Stimulated activated CD8-positive, alpha-beta memory T cell treated with anti-CD3 and anti-CD28 coated beads, Interleukin-7, amount 100 ng/mL, for 4 hours (primary cell): ENCODE measurements at places on chromosomes 2 and 18.

GRCh38 chr2:223368481-223368880 lies 233.7 kb downstream of the SCG2 start:
- DNase-seq: no peak

DNA sequence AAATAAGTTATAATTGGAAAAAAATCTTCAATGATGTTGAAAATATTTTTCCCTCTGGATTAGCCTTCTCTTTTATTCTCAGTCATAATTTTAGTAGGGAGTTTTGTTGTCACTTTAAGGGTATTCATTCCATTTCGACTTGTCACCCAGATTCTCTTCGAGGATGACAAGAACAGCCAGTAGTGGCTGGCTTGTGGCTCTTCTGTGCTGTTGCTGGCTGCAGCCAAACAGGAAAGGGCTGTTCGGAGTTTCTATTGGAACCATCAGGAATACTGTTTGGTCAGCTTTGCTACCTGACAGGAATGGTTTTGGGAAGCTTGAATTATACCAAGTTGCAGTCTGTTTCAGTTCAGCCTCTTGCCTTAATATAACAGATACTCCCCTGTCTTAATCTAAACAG lies 41.6 kb downstream of the MGAT5 start:
- no peak for DNase-seq

DNA sequence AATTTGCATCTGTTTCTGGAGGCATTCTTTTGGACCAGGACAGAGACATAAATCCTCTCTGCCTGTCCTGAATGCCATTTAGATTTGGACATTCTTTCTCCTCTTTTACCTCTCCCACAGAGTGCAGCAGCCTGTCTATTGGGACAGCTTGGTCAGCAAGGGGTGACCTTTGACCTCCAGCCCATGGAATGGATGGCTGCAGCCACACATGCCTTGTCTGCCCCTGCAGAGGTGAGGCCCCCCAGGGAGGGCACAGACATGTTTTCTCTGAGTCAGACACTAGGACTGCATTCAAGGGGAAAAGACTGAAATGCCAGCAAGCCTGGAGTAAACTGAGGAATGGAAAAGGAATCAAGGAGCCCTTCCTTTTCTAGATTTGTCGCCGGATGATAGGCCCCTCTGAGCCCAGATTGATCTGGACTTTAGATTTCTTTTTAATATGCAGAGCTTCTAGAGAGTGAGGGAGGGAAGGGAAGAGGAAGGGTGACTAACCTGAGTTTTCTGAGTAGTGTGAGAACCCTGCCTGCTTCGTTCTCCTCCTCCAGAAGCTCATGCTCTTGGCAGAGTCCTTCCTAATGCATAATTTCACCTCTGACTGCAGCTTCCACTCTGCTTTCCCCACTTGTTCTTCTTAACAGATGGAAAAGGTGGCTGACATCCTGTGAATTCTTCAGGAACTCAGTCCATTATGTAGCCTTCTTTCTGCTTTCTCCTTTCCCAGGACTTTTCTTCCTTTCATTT lies 16.1 kb upstream of the TTLL4 start:
- DNase-seq: no peak

GRCh38 chr2:120239488-120240287 lies 13.0 kb upstream of the RALB start:
- no peak for DNase-seq

- no peak for DNase-seq
Measured at GRCh38 chr2:28695245-28695647, 56.4 kb upstream of the PPP1CB start.

GRCh38 chr2:121490584-121491133 lies 40.0 kb upstream of the RNU4ATAC start:
- DNase-seq: no peak

GRCh38 chr18:58578835-58579560 lies 49.9 kb downstream of the ALPK2 start:
- DNase-seq: no peak

GRCh38 chr18:37559194-37559593 lies 6.4 kb downstream of the CELF4 start:
- no peak for DNase-seq
